ENCODE measurements at places on chromosomes 5 and 9.

DNA sequence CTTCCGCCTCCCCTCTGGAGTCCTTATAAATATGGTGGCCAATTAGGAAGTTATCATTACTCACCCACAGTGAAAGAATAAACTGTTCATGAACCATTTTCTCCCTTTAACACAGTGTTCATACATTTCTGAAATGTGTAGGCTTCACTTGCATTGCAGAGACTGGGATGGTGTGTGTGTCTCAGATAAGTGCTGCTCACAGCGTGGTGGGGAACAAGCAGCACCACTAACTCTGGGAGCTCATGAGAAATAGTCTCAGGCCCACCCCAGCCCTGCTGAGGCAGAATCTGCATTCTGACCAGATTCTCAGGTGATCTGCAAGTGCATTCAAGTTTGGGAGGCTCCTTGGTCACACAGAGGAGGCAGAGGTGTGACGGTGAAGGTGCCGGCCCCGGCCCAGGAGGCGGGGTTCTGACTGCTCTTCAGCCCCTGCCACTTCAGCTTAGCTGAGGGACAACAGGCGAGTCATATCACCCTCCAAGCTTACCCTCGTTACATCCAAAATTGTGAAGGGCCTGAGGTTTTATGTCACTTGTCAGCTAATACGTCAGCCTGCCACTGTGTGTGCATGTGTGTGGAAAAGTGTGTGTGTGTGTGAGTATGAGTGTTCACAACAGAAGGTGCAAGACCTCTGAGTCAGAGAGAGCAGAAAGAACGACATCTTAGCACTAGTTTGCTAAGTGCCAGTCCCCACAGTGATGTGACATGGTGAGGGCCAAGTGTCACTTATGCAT lies 34.7 kb downstream of the DAP start:
- DNase-seq, result no peak

GRCh38 chr9:103731541-103731940 lies 362.6 kb upstream of the SMC2 start:
- no peak for DNase-seq

DNA sequence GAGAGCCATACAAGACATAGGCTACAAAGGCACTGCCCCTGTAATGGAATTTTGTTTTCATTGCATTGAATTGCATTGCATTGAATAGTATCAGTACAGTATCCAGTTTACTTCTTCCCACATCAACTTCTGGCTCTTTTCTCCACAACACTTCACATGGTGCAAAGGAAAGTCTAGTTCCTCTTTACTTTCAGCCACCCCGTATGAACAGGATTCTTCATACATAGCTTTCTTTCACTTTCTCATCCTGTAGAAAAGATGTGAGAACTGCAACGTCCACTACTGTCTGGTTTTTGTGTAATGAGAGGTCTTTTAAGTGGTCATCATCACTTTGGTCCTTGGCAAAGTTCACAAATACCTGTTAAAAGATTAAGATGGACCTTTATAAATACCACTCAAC lies 20.2 kb downstream of the NIPSNAP3B start:
- no peak for DNase-seq

DNA sequence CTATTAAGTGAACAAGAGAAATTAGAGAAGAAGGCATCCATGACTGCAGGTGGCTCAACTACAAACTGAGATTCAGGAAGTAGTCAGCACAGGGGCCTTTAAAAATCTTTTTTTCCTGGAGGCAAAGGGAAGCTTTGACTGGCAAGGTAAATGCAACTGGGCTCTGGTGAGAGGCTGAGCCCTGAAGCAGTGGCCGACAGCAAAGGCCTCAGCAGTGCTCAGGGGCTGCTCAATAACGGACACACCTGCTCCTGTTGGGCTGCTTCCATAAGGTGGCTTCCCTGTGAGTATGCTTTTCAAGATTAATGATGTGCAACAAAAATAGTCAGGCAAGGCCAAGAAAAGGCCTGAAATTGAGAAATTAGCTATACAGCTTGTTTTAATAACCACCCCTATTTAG lies 134.2 kb upstream of the RGMB start:
- no peak for DNase-seq

- DNase-seq, result no peak
These were observed 3.2 kb downstream of the PAPPA start for GRCh38 chr9:116156621-116157314.

DNA sequence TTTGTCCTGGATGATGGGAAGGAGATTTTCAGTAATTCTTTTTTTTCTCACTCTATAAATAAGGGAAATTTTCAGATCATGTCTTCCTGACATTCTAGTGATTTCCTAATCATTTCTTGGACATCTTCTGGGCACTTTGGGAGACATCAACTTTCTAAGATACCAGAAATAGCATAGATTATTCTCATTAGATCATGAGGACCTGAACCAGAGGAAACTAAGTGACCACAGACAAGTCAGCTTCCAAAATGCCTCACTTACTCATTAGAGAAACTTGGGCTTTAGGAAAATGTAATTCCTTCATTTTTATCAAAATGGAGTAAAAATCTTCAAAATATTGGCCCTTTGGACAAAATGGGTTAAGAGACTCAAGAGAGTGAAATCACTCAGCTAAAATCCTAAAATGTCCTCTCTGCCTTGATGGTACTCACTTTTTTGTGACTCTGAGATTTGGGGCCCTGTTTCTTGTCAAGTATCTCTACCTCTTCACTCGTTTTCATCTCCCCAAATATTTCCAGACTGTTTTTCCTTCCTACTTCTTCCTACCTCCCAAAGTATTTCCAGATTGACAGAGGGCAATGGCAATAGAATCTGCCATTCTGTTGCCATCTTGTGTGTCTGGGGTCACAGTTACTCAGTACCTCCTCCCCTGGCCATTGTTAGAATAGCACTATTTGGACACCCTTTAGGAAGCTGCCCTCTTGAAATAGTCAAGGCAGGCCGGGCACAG lies 194.5 kb downstream of the NR3C1 start:
- DNase-seq, result no peak

DNA sequence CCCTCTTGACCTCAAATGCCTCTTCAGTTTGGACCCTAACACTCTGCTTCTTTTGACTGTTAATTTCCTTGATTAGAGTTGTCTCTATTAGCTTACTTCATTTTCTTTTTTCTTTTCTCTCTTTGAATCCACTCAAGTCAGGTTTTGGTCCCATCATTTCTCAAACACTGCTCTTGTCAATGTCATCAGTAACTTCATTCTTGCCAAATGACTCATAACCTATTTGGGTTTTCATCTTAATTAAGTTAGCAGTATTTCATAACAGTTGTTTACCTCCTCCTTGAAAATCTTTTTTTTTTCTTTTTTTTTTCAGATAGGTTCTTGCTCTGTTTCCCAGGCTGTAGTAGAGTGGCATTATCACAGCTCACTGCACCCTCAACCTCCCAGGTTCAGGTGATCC lies 119.6 kb downstream of the PARP8 start:
- no peak for DNase-seq

- DNase-seq, result no peak
These were observed 226.2 kb downstream of the KIF4B start for GRCh38 chr5:155239803-155240202.

- DNase-seq, result no peak
These were observed 45.3 kb downstream of the SLC36A1 start for GRCh38 chr5:151492729-151493128.

DNA sequence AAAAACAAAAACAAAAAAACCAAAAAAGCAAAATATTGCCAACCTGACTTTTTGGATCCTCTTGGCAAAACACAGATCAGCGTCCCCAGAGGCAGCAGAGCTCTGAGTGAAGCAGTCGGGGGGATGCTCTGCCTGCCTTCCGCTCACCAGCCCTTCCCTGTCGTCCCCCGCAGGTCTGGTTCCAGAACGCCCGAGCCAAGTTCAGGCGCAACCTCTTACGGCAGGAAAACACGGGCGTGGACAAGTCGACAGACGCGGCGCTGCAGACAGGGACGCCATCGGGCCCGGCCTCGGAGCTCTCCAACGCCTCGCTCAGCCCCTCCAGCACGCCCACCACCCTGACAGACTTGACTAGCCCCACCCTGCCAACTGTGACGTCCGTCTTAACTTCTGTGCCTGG lies 20.7 kb downstream of the LHX2 start:
- DNase-seq, result no peak

DNA sequence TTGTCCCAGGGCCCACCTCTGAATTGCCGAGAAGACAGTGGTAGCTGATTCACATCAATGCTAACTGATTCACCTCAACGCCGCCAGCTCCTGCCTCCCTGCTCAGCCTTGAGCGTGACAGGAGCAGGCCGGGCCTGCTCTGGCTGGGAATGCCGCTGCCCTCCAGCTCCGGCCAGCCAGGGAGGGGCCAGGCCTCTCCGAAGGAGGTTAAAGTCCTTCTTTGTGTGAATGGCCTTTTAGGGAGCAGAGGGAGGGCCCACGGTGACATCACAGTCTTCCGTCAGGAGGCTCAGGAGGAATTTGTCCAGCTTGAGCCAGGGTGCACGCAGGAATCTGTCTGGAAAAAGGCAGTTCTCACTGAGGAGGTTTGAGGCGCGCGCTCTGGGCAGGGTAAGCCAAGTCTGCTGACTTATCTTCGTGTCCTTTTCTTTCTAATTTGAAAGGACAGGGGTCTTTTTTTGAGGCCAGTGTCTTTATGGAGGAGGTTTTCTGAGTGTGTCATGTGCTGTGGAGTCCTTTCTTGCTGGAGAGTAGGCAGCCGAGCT lies 82.7 kb downstream of the C9orf152 start:
- DNase-seq, result no peak

GRCh38 chr5:159605585-159605984 lies 275.3 kb upstream of the IL12B start:
- no peak for DNase-seq

GRCh38 chr5:109992264-109992915 lies 302.7 kb downstream of the MAN2A1 start:
- no peak for DNase-seq

- DNase-seq, result no peak
These were observed 66.9 kb downstream of the HMCN2 start for GRCh38 chr9:130332384-130332926.

DNA sequence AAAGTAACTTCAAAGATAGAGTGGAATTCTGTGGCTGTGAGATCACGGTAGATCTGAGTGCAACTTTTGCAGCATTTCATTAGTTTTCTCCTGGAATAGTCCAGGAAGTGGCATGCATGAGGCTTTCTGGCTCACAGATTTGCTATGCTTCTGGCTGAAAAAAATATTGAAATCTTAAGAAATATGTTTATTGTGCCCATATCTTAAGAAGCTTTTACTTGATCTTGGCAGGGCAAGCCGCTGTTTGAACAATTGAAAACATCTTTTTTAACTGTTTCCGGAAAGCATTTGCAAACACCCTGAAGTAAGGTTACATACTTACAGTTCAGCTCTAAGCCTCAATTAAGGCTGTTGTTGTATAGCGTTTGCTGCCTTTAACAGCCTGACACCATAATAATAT lies 135.7 kb upstream of the GDNF start:
- DNase-seq, result no peak

- no peak for DNase-seq
These were observed 92.7 kb upstream of the HAND1 start for GRCh38 chr5:154570572-154571324.
